ENCODE measurements at places on chromosomes 1 and 21.

DNA sequence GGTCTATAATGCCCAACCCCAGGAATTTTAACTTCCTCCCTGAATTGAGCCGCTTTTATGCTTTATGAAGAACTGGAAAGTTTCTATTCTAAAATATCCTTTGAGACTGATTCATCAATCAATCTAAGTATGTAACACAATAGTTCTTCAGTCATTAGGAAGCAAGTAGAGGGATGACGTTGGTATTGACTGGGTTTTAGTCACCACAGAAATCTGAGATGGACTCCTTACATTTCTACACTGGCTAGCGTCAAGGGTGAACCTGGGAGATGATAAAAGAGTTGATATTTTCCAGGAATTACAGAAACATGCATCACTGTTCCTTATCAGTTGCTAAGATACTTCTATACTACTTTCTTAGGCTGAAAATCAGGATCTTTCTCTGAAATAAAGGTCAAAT lies 308.0 kb downstream of the HMCN1 start:
- DNase-seq, result no peak

- DNase-seq, result no peak
Measured at GRCh38 chr1:197065559-197065958, 1.5 kb downstream of the F13B start.

DNA sequence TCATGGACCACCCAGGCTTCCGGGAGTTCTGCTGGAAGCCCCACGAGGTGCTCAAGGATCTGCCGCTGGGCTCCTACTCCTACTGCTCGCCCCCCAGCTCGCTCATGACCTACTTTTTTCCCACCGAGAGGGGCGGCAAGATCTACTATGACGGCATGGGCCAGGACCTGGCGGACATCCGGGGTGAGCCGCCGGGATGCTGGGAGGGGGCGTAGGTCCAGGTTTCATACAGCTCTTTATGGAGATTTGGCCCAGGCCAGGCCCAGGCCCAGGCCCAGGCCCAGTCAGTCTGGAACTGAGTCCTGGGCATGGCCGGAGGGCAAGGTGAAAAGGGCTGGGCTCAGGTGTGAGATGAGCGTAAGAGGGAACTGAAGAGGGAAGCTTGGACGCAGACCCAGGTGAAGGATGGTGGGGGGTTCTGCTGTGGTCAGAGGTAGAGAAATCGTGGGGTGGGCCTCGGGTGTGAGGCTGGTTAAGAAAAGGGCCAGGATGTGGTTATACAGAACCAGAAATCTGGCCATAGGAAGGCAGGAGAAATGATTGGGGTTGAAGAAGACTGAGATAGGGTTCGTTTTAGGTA lies 23.0 kb downstream of the DISP3 start:
- DNase-seq, result no peak

DNA sequence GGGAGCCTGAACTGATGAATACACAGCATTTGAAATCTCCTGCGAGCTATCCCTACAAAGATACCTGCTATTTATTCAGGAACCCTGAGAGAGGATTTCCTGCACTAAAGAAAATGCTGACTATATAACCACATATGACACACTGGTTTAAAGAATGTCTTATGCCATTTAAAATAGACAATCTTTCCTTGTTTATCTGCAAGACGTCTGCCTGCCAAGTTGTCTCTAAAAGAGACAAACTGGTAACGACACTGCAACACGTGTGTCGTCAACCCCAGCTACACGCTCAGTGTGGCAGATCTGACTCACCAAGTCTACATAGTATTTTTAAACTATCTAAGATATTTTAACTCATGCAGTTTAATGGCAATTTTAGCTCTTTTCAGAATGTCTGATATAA lies 42.7 kb downstream of the APP start:
- no peak for DNase-seq

DNA sequence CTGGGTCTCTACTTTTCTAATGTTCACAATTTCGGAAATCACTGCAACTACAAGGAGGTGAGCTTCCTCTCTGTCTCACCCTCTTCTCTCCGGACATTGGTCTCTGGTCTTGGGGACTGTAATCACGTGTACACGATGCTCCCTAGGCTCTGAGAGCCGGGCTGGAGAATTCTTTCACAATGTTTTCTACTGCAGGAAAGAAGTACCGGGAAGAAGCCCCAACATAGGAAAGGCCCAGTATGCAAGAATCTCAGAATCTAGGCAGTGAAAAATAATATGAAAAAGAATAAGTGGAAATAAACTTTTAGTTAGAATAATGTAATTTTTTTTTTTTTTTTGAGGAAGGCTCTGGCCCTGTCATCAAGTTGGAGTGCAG lies 13.5 kb upstream of the HJV start:
- no peak for DNase-seq

GRCh38 chr1:153119491-153119971 lies 6.2 kb upstream of the SPRR2F start:
- DNase-seq, result no peak

Data from activated CD8-positive, alpha-beta memory T cell treated with anti-CD3 and anti-CD28 coated beads for 1 hour (primary cell).